ENCODE measurements at places on chromosomes 3 and 15. TPM values are rescaled to one million over a fixed set of nuclear protein-coding genes. Genes with fewer than 3 reads are reported as not detected.

GPR87 gene
- not detected for total RNA-seq

TMC3 gene
- not detected for total RNA-seq

CELSR3 gene
- total RNA-seq = 26.5 TPM

CCR1 gene
- 0.12 TPM for total RNA-seq

CACNA2D2 gene
- 8.7 TPM for total RNA-seq

CPEB1 gene
- 0.84 TPM for total RNA-seq

IL20RB gene
- total RNA-seq = 2.0 TPM

DNAH1 gene
- total RNA-seq = 3.2 TPM

KNG1 gene
- not detected for total RNA-seq

SKOR1 gene
- 0.49 TPM for total RNA-seq

- no peak for DNase-seq
These were observed 330.6 kb upstream of the TLE3 start for GRCh38 chr15:70428211-70428822.

DNA sequence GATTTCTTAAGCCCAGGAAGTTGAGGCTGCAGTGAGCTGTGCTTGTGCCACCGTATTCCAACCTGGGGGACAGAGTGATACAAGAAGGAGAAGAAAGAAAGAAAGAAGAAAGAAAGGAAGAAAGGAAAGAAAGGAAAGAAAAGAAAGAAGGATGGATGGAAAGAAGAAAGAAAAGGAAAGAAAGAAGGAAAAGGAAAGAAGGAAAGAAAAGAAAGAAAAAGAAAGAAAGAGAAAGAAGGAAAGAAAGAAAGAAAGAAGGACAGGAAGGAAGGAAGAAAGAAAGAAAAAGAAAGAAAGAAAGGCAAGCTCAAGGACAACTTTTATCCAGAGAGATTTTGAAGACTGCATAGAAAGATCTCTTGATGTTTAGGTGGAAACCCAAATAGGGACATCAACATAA is 120.7 kb downstream of the GMNC start:
- no peak for DNase-seq

DNA sequence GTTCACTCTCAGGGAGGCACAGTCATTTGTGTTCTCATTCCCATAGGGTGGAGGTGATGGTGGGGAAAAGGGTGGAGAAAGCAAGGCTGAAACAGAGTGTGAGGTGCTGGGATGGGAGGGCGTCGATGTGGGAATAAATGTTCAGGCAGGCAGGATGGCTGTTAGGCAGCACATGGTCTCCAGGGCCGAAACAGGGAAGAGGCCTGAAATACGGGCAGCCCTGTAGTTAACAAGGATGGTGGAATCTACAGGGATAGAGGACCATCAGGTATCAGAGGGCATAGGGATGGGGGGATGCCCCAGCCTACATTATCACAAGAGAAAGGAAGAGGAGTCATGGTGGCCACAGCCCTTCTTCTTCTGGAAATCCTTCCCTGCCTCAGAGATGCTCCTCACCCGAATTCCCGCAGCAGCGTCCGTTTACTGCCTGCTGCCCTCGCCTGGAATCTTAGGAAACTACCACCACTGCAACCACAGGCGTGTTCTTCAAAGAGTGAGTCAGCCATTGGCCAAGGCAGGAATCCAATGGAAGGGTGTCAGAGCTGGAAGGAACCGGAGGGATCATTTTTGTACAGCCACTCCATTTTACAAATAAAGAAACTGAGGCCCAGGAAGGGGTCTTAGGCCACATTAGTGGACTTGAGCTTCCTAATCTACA is 49.7 kb upstream of the POMGNT2 start:
- DNase-seq = peak; percentile 30

DNA sequence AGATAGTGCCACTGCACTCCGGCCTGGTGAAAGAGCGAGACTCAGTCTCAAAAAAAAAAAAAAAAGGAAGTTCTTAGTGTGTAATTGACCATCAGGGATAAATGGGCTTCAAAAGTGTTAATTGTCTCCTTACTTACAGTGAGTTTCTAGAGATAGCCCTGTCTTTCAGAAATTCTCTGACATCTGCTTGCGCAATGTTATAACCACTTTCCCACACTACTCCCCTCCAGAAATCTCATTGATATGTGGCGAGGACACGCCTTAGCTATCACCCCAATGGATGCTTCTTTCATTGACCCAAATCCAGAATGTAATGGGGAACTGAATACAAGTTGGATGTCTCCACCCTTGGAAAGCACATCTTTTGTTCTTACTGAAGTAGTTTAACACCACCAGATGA is 70.9 kb downstream of the GMPS start:
- no peak for DNase-seq

- DNase-seq = no peak
These were observed 878 bp upstream of the RAD51 start for GRCh38 chr15:40693904-40694687.

GRCh38 chr3:32597656-32598055 is 27.0 kb upstream of the DYNC1LI1 start:
- no peak for DNase-seq

- no peak for DNase-seq
These were observed 23.8 kb downstream of the TICRR start for GRCh38 chr15:89599021-89599420.

DNA sequence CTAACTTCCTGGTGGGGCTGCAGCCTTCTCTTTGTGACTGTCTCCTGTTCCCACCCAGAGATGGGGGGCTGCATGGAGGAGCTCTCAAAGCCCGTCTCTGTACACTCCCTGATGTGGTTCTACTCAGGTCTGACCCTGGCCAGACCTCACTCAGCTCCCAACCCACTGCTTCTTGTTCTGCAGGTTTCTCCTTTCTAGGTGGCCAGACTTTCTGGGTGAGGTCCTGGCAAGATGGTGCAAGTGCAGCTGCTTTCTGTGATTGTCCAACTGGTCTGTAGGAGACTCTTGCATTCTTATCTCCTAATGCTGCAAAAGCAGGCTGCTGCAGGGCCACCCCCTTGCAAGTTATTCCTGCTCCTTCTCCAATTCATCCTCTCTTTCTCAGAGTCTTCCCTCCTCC is 77.4 kb upstream of the XCR1 start:
- DNase-seq = no peak

- no peak for DNase-seq
These were observed 1266.3 kb downstream of the SI start for GRCh38 chr3:163812006-163812405.

DNA sequence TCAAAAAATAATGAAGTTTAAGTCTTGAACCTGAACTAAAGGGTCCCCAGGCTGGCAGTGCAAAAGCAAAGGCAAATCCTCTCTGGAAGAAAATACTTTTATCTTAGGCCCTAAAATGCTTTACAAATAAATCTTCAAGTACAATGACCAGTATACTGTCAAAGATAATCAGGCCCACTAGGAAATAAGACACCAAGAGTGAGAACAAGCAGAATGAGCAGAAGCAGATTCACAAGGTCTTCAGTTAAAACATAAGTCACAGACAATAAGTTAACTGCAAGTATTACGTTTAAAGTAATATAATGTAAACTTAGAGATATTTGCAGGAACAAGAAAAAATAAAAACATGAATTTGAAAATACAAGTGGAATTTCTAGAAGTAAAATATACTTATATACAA is 42.2 kb upstream of the IGSF10 start:
- DNase-seq = no peak

DNA sequence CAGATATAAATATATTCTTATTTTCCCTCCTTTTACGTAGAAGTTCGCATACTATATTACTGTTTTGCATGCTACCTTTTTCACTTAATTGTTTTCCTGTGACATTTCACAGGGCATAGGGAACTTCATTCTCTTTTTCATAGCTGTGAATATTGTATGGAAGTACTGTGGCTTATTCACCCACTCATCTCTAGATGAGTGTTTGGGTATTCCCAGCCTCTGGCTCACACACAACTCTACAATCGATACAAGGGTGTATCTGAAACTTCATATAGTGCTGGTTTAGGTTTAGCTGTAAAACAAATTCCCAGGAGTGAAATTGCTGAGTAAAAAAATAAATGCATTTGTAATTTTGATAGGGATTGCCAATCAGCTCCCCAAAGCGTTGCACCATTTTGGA is 55.3 kb upstream of the MAGI1 start:
- no peak for DNase-seq

GRCh38 chr3:49641292-49641691 is 32.9 kb upstream of the APEH start:
- DNase-seq = no peak

- peak; percentile 3 for DNase-seq
These were observed 66.7 kb downstream of the FILIP1L start for GRCh38 chr3:100047455-100048141.

GRCh38 chr3:106819440-106819839 is 557.8 kb upstream of the CCDC54 start:
- no peak for DNase-seq

GRCh38 chr15:79283252-79284048 is 928 bp downstream of the ANKRD34C start:
- peak; percentile 81 for DNase-seq

GRCh38 chr15:66966256-66966655 is 99.1 kb upstream of the SMAD3 start:
- no peak for DNase-seq

GRCh38 chr3:134355416-134355815 is 18.8 kb downstream of the AMOTL2 start:
- no peak for DNase-seq

DNA sequence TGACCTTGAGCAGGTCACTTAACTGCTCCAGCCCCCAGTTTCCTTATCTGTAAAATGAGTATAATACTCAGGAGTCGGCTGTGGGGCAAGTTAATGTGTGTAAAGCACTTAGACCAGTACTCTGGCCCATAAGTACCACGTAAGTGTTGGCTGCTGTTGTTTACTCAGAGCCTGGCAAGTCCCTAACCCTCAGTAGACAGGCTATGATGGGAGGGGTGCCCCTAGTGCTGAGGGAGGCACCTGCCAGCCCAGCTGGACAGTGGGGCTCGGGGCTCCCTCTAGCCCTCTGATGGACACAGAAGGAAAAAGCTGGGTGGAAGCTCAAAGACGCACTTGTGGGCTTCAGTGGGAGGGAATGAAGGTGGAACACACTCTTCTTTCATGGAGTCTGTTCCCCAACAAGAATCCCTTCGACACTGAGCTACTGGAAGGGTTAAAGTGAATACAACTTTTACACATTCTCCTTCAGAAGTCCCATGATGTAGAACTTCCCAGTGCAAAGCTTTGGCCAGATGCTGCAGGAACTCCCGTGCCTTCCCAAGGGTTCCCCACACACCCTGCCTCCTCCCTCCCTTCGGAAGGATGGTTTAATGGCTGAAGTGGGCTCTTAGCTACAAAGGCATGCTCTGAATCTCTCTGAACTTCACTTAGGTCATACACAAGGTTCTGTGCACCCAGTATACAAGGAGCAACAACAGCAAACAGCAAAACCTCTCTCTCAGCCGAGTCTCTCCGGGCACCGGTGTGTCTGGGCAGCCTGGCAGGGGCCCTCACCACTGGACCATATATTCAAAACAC is 25.4 kb downstream of the TMEM44 start:
- DNase-seq = no peak

DNA sequence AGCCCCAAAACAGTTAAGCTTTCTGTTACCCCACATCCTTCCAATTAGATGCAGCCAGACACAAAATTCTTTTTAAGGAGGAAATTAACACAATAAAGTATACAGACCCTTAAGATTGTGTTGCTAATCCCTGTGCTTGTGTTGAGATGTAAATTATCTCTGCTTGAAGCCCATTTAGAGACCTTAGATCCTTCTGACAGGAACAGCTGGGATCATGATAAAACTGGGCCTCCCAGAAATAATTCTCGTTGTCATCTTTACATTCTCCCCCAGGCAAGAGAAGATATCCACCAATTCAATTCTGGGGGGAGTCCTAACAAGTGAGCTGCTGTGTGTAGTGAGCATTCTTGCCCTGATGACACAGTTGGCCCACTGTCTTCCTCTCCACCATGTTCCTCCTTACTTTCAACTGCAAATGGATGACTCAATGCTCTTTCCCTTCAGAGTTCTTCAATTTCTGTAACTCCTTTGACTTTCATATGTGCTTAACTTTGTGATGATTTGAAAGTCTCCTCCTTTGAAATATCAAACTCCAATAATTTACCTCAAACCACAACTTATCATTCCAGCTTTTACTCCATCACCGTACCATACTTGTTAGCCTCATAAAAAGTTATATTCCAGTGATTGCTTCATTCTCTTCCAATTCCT is 186.6 kb downstream of the RAP2B start:
- DNase-seq = no peak

DNA sequence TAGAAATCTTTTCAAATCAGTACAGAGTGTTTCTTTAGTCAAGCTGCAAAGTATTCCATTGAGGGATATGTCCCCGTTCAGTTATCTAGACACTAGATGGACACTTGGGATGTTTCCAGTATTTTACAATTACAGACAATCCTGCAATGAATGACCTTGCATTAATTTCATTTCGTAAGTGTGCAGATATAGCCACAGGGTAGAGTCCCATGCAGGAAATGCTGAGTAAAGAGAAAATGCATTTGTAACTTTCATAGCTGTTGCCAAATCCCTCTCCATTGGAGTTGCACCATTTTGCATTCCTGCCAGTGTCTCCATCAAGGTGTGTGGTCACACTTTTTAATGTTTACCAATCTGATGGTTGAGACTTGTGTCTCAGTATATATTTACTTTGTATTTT is 92.5 kb downstream of the LIPC start:
- DNase-seq = no peak

GRCh38 chr15:59632714-59633113 is 21.1 kb downstream of the GCNT3 start:
- DNase-seq = peak; percentile 6

DNA sequence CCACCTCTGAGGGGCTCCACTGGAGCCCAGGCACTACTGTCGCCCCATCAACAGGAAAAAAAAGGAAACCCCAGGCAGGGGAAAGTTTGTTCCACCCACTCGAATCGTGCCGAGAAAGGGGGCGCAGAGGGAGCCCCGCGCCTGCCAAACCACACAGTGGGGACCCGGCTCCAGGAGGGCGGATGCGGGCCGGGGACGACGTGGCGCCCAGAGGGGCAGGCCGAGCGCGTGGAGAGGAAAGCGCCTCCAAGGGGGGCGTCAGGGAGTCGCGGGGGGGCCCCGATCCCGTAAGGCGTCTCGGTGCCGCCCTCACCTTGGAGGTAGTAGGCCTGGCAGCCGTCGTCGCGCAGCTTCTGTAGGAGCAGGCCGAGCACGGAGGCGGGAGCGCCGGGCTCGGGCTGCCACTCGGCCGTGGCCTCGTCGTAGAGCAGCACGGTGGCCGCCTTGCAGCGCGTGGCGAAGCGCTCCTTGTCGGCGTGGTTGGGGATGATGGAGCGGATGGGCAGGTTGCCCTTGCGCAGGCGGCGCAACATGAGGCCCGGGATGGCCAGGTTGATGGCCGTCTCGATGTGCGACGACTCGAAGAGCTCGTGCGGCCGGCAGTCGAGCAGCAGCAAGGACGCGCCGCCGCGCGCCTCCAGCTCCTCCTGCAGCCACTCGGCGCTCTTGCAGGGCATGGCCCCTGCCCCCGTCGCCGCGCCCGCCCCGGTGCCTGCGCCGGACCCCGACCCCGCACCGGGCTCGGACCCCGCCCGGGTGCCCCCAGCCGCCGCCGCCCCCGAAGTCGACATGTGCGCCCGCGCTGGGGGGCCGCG is 627 bp downstream of the DUSP7 start:
- DNase-seq = peak; percentile 48

GRCh38 chr3:175413926-175414325 is 554.8 kb downstream of the NAALADL2 start:
- no peak for DNase-seq
